ENCODE measurements at places on chromosomes 5 and 9.

- DNase-seq, result no peak
Measured at GRCh38 chr5:136030956-136031611, 2.3 kb downstream of the TGFBI start.

GRCh38 chr9:134390537-134390936 lies 64.3 kb downstream of the RXRA start:
- no peak for DNase-seq

- no peak for DNase-seq
Measured at GRCh38 chr9:112173489-112174221, 1.4 kb downstream of the SUSD1 start.

- DNase-seq, result no peak
Measured at GRCh38 chr9:14298601-14299022, 15.3 kb downstream of the NFIB start.

DNA sequence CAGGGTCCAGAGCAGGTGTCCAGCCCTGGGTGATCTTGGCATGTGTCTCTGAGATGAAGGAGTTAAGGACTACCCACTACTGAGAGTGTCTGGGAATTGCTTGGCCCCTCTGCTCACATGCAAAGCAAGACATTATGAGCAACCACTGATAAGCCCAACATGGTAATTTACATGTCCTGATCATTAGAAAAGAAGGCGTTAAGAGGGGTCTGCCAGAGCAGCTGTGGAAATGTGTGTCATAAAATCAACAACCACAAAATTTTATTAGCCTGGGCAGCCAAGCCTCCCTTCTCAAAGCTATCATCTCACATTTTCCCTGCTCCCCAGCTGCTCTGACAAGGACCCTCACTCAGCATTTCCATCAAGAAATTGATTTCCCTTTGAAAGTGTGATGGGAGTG lies 351.0 kb downstream of the SPOCK1 start:
- no peak for DNase-seq

DNA sequence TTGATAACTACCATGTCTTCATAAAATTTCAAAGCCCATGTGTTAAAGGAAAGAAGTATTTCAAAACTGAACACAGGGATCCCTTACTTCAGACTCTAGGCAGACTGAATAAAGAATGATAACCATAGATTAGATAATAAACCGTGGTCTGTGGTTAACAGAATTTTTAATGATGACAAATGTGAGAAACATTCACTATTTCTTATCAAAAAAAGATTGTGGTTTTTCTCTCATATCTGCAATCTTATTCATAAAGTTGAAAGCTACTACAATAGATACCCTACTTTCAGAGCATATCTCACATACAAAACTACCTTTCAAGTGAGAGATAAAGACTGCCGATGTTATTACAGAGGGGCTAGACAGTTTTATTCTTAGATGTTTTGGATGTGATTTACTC lies 816.8 kb upstream of the DMAC1 start:
- no peak for DNase-seq

- DNase-seq, result no peak
Measured at GRCh38 chr5:34045023-34045422, 2.0 kb upstream of the C1QTNF3 start.

DNA sequence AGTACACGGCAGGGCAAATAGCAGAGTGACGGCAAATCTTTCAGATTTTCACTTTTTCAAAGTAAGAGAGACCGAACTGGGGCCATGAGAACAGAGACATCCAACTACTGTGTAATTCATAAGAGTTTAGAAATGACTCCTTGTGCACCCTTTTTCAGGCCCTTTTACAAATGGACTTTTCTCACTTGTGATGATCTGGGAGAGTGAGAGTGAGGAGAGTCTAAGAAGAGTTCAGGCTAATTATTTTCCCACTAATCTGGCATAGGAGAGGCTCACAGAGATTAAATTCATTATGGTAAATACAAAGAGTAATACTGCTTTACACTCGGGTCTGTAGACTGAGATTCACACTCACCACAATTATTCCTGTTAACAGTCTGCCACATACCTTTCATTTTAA lies 880 bp upstream of the CCNG1 start:
- DNase-seq, result no peak

- no peak for DNase-seq
Measured at GRCh38 chr5:116576053-116576713, 1.6 kb upstream of the SEMA6A start.

GRCh38 chr5:4372481-4372880 lies 767.6 kb upstream of the ADAMTS16 start:
- no peak for DNase-seq

DNA sequence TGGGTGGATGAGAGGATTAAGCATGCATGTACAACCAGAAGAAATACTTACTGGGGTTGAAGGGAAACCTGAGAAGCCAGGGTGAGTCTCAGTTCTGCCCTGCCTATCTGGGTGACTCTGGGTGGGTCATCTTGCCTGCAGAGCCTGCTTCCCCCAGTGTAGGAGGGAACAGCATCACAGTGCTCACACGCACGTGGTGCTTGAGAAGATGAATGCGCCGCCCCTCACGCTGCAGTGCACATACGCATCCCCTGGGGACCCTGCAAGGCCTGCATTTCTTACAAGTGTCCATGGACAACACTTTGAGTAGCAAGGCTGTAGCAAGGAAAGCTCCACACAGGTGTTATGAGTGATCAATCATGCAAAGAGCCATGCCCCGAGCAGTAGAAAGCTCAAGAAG lies 18.7 kb upstream of the GABBR2 start:
- DNase-seq, result no peak

DNA sequence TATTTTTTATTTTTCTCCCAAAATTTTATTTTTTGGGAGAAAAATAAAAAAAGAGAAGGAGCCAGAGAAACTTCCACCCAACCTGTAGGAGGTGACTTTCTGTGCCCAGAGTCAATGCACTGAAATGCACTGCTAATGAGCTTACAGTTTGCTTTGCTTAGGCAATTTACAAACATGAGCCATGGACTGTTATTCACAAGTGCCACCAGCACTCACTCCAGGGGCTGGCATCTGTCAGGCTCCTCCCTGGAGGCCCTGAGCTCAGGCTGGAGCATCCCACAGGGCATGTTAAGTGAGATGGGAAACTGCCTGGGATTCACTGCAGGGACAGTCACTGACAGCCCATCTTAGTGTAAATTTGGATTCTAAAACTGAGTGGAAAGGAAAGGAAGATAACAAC lies 74.9 kb downstream of the FANCC start:
- no peak for DNase-seq

GRCh38 chr9:134774410-134774809 lies 106.2 kb upstream of the FCN2 start:
- DNase-seq, result no peak

Measured in NCI-H187 (cell line).